T-helper 17 cell (primary cell): ENCODE measurements at places on chromosomes 3 and 15.

- no peak for DNase-seq
Observed at GRCh38 chr15:84991014-84991712, 9.5 kb downstream of the PDE8A start.

DNA sequence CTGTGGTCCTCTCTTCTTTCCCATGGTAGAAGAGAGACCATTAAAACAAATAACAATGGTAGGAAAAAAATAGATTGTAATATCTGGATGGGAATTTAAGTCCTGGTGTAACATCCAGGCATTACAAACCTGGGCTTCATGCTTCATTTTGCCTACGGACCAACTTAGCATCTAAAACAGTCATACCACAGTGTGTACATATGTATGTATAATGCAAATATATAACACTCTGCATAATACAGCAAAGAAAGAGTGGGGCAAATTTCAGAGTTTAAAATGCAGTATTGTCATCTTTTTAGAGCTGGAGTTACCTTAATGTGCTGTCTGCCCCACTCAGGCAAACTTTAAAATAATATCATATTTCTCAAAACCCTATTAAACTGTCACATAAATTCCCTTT, 298.2 kb downstream of the AGBL1 start:
- DNase-seq = no peak

DNA sequence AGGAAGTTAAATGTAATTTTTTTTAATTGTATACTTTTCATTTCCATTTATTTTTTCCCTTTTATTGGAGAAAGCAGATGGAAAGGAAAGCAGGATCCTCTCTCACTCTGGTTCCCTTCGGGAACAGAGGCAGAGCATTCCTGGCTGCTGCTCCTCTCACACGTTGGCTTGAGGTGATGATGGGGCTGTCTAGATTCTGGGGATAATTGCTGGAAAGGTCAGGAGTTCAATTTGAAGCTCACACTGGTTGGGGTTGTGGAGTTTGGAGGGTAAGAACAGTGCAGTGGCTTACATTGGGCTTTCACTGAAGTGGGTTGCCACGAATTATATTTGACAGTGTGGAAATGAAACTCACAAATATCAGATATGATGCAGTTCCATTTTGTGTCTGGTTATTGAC, 57.6 kb downstream of the RARB start:
- no peak for DNase-seq

DNA sequence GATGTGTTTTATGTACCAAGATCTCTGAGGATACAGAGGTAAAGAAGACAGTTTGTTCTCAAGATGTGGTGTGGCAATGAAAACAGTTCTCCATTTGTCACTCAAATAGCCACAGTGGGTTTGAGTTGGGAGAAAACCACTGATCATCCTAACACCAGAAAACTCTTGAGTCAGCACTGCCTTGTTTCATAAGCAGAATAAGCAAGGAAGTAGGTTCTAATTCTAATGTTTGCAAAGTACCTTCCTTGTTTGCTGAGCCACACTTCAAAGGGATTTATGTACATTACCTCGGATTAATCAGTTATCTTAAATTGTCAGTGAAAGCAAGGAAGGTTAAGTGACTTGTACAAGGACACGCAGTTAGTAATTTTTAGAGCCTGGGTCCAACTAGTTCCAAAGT, 107.8 kb upstream of the BOC start:
- DNase-seq = no peak

DNA sequence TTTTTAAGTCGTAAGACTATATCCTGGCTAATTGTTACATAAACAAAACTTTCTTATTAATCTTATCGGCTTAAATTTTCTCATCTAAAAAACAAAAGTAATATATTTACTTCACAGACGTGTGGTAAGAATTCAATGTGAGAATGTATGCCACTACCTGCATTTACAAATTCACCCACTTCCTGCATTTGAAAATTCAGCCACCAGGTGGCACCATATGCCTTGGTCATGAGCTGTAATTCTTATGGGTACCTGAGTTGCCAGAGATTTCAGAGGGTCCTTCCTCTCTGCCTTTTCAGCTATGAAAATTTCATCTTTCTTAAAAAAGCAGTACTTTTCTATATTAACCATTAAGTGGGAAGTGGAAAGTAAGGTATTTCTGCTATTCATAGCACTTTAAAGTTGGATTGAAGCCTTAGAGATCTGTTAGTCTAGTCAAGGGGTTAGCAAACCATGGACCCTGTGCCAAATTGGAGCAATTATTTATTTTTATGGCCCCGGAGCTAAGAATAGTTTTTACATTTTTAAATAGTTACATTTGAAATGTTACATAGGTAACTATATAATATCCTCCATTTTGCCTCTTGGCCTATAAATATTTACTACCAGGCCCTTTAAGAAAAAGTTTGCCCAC, 127.8 kb downstream of the HCN4 start:
- peak; percentile 36 for DNase-seq

DNA sequence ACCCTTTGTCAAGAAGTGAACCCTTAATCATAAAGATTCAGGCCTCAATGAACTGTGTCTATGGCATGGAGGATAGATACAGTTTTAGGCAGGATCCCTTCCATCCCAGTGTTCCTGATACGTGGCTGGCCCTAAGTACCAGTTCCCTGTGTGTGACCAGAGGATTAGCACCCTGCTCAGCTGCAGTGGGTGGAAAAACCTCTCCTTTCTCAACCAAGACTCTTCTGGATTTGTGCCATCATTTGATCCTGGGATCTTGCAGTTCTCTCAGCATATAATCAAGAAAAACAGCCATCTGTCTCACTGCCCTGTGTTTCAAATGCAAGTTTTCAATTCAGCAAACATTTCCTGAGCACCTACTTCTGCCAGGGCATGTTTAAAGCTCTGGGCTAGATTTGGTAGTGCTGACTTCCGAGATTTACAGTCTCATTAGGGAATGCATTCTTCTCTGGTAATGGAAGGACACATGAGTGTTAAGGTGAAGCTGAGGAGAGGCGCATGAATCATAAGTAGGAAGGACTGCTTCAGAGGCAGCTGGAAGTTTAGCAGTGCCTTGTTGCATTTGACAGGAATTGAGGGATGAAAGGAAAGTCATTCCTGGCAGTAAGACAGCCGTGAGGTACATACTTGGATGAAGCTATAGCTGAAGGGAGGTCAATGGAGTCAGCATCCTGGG, 388.3 kb downstream of the MFSD1 start:
- no peak for DNase-seq

DNA sequence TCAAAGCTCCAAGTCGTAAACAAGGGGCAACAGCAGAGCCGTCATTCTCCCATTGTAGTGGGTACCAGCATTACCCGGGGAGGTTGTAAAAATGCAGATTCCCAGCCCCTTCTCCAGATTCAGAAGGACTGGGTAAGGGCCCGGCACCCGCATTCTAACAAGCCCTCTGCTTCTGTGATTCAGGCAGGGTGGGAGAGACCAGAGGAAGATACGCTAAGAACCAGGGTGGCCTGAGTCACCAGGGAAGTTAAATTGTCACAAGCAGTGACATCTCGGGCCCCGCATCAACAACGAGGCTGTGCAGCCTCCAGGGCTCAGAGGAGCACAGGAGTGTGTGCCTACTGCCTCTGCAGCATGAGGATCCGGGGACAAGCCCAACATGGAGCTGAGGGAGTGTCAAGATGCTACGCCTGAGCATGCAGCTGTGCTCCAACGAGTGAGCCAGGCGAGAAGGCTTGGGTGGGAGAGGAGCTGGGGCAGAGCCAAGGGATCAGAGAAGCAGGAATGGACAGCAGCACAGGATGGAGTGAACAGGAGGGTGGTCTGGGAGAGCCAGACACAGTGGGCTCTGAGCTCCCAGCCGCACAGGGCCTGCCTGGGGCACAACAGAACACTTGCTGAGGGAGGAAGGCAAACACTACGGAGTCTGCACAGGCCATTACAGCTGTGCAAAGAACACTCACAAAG, 68.5 kb downstream of the CPN2 start:
- DNase-seq = no peak

DNA sequence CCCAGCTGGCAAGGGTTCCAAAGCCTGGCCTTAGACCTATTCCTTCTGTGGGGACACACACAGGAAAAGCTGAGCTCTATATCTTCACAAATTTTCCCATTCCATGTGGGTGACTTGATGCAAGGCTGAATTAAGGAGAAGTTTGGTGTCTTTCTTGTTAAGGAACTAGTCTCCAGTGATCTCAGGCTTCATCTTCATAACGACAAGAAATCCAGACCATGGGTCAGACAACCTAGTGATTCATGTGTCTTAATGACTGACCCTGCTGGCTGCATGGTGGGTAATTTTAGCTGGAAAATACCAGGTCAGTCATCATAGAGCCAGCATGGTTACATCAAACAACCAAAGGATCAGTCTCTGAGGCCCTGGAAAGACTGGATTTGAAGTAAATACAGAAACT, 112.7 kb upstream of the SLC4A7 start:
- DNase-seq = no peak

GRCh38 chr15:91620229-91620628, 233.3 kb upstream of the SLCO3A1 start:
- DNase-seq = no peak

GRCh38 chr3:30012941-30013543, 593.4 kb upstream of the TGFBR2 start:
- peak; percentile 13 for DNase-seq

DNA sequence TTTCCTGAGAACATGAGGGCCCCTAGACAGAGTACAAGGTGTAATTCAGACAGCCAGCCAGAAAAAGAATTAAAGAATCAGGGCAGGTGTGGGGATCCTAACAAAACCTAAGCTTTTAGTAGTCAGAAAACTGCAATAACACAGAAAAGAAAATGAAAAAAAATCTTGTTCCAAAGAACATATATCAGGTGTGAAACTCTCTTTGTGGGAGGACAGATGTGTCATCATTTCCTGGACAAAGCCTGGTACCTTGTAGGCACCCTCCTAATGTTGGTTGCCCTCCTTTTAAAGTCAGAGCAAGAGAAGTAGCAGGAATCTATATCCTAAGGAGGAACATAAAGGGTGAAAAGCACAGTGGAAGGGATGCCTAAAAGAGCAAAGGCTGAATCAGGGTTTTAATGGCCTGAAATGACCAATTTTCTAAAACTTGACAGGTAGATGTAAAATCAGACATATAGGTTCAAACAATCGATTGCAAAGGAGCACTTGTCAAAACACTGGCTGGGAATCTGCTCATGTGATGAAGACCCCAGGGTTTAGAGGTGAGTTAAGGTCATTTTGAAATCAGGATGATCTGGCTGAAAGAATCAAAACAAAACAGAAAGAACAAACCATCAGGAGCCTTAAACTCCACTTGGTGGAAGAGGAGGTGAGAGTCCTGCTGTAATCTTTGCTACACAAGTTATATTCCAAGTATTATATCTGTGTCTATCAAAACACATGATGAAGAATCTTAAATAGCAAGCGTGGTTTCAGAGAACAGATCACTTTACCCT, 54.9 kb downstream of the TGFBR2 start:
- DNase-seq = no peak

- no peak for DNase-seq
Observed at GRCh38 chr3:45988362-45988761, 7.3 kb downstream of the FYCO1 start.

DNA sequence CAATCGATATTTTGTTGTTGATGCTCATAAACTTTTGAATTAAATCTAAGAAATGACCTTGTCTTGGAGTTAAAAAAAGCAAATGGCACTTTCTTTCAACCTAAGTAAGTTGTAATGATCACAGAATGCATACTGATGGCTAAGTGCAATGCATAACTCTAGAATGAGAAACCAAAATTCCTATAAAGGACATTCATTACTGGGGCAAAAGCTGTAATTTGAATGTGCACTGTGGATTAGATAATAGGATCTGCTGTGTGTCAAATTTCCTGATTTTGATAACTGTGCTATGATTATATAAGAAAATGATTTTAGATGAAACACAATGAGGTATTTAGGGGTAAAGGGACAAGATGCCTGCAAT, 14.3 kb downstream of the SIAH2 start:
- DNase-seq = no peak

DNA sequence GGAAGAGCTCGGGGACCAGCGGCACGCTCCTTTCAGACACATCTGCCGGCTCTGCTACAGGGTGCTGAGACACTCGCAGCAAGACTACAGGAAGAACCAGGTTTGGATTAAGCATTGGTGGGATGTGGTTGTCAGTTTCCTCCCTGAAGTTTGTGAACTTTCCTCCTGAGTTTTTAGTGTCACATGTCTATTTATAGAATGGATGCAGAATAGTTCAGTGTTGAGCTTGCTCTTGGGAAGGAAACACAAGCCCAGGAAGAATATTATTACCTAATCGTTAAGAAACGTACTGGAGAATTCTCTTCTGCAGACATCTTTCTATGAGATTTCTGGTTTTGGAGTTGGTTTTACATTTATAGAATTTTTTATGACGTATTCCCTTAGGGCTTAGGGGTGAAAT, 172.0 kb downstream of the ITPR1 start:
- no peak for DNase-seq

DNA sequence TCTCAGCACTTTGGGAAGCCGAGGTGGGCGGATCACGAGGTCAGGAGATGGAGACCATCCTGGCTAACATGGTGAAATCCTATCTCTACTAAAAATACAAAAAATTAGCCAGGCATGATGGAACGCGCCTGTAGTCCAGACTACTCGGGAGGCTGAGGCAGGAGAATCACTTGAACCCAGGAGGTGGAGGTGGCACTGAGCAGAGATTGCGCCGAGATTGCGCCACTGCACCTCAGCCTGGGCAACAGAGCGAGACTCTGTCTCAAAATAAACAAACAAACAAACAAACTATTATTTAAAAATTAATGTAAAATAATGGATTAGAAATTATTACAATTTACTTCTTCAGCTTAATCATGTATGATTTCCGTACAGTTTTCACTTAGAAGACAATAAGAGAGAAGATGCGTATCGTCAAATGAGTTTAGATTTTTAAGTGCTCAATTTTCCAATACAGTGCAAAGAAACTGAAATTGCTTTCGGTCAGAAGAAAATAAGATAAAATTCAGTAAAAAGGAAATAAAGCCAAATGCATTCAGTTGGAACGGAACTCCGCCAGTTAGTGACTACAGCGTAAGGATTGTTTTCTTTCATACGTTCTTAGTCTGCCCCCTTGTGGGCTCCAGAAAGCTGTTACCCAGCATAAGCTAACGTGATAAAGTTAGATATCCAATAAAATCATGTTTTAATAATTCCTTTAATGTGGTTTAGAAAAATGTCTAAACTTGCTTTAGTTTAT, 24.8 kb downstream of the AADAC start:
- no peak for DNase-seq

GRCh38 chr3:111936967-111937366, 41.9 kb upstream of the ABHD10 start:
- DNase-seq = no peak

GRCh38 chr3:63390710-63391230, 112.7 kb downstream of the SYNPR start:
- DNase-seq = no peak

DNA sequence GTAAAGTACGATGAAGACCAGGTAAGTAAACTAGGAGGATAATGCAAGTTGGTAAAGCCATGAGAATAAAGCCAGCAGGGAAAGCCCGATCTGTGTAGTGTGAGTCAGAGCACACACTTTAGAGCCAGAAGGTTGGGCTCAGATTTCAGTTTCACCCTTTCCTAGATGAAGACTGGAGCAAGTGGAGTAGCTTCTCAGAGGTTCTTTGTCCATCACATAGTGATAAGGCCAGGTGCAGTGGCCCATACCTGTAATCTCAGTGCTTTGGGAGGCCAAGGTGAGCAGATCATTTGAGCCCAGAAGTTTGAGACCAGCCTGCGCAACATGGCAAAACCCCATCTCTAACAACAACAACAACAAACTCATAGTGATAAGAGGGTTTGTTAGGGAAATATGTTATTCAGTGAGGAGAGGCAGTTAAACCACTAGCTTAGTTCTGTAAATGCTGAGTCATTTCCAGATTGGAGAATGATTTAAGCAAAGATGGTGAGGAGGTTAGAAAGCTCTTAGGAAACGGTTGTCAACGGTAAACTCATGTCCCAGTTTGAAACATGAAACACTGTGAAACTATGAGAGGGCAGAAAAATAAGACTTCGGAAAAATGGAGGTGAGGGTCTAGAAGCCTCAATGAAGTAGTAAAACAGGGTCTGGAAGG, 39.0 kb downstream of the IL12A start:
- no peak for DNase-seq
